ENCODE measurements at places on chromosomes 3 and 15. TPM values are rescaled to one million over a fixed set of nuclear protein-coding genes. Genes with fewer than 3 reads are reported as not detected.

GRIP2 gene
- total RNA-seq: 3.1 TPM

CCDC50 gene
- 68.4 TPM for total RNA-seq

CTXN2 gene
- not detected for total RNA-seq

GP9 gene
- not detected for total RNA-seq

DNA sequence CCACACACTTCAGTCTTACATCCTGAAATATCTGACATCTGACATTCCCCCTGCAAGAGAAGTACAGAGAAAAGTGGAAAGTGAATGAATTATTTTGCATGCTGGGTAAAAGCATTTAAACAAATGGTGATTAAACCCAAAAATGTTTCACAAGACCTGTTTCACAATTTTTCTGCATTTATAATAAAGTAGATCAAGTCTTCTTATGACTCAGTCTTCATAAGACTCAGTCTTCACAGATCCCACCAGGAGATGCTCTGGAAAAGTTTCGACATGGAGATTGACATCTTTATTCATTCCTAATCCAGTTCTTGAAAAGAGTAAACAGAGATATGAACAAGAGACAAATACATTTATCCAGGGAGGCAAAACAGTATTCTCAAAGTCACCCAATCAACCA lies 13.2 kb upstream of the EDC3 start:
- no peak for DNase-seq

- DNase-seq: no peak
Measured at GRCh38 chr3:196135693-196136639, 54.1 kb upstream of the TFRC start.

DNA sequence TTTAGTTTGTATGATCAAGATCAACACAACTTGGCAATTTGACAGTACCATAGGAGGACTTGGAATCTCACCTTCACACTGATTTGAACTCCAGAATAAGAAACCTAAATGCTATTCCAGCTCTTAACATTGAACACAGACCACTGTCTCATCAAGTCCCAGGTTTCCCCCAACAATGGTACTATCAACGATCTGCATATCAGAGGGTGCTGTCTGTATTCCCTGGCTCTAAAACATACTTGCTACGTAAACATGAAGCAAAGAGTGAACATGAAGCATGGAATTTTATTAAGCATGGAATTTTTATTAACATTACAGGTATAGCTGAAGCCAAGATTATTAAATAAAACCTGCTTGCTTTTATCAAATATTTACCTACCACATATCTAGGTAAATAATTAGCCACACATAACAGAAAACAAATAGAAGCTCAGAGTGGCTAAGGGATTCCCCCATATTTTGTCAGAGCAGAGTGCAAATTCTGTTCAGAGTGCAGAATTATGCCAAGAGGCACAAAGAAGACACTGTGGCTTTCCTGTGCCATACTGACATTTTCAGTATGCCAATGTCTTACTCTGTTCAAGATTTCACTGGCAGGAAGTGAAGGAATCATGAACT lies 22.2 kb upstream of the RIOX2 start:
- no peak for DNase-seq

- no peak for DNase-seq
Measured at GRCh38 chr15:74202452-74203401, at the start of gene STRA6. Gene STRA6 (minus strand): TSS chr15:74202787. CDS start chr15:74202267, 520 bp downstream.

- DNase-seq: no peak
Measured at GRCh38 chr3:189776149-189776824, 145.1 kb downstream of the TP63 start.

DNA sequence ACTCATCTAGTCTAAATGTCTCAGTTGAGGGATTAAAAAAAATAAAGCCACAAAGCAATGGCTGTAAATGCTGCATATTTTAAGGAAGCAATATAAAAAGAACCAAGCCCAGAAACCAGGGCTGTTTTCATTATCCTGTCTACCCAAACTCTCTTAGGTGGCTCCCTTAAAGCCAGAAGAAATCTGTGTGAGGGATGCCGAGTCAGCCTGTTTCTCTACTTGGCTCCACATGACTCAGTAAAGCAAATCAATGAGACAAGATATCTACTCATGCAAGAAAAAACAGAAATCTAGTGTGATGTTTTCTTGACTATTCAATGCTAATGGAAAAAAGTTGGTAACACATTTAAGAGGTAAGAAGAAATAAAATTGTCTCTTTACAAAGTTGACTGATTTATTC lies 296.2 kb downstream of the ZBTB20 start:
- DNase-seq: no peak

- DNase-seq: no peak
Measured at GRCh38 chr15:101637516-101637915, 14.7 kb downstream of the TM2D3 start.

DNA sequence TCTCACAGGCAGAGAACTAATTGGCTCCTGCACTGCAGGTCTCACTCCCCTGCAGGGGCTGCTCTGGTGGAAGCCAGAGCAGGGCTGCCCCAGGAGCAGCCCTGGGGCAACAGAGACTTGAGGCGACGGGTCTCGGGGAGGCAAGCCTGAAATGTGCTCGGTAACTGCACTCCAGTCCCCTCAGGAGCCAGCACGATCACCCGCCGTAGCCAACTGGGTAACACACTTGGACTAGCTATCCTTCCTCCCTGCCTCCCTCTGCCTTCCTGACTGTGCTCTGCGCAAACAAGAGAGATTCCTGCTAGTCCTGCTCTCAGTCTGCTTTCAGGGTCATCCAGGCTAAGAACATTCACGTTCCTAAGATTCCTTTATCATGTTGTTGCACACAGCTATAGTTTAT lies 140.7 kb upstream of the NSMCE3 start:
- no peak for DNase-seq

GRCh38 chr3:129357616-129358015 lies 70.8 kb downstream of the EFCAB12 start:
- no peak for DNase-seq

DNA sequence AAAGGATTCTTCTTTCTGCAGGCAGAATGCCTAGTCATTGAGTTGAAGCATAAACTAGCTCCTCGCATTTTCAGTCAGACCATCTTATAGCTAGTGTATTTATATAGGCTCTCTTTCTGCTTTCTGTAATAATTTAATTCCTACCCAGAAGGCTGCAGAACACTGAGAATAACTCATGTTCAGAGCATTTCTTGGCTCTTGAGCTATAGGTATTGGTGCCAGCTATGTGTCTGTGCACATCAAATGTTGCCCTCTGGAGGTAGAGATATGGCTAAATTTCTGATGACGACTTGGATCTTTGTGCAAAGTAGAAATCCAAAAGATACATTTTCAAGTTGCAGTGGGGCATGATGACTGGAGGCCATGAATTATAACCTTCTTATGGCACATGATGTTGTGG lies 336.2 kb upstream of the TPM1 start:
- no peak for DNase-seq

DNA sequence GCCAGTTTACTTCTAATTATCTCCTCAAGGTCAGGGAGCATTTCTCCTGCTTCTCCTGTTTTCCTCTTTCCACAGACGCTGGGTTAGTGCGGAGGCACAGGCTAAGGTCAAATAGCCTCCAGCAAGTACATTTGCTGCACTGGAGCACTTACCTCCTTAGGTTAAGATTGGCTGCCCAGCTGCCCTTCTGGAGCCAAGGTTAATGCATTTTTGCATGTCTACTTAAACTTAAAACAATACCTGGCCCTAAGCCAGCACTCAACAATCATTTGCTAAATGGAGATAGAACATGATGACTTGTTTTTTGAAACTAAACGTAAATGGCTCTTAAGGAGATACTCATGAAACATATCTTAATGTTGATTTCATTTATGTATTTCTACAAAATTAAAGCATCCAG lies 83.5 kb downstream of the SSR3 start:
- DNase-seq: no peak

GRCh38 chr15:25402342-25402741 lies 36.5 kb downstream of the UBE3A start:
- DNase-seq: no peak

- no peak for DNase-seq
Measured at GRCh38 chr15:78509726-78510312, 2.4 kb downstream of the HYKK start.

DNA sequence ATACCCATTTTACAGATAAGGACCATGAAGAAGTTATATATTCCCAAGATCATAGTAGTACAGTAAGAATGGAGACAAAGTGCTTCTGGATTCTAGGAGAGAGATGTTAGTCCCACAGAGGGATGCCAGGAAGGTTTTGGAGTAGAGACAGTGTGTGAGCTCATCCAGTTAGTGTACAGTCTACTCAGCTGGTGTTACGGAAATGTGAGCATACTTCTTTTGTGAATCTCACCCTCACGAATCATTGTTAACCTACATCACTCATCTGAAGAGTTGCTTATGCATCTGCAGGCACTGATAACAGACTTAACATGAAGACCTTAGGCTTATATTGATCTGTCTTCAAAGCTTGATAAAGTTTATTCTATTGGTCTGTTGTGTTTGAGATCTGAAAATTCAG lies 106.6 kb upstream of the PTPRG start:
- DNase-seq: no peak

GRCh38 chr15:84908564-84908963 lies 24.1 kb downstream of the SLC28A1 start:
- no peak for DNase-seq

- no peak for DNase-seq
Measured at GRCh38 chr3:52469001-52469400, 13.6 kb downstream of the NISCH start.

GRCh38 chr3:71907996-71908395 lies 123.0 kb upstream of the PROK2 start:
- DNase-seq: peak; percentile 22

DNA sequence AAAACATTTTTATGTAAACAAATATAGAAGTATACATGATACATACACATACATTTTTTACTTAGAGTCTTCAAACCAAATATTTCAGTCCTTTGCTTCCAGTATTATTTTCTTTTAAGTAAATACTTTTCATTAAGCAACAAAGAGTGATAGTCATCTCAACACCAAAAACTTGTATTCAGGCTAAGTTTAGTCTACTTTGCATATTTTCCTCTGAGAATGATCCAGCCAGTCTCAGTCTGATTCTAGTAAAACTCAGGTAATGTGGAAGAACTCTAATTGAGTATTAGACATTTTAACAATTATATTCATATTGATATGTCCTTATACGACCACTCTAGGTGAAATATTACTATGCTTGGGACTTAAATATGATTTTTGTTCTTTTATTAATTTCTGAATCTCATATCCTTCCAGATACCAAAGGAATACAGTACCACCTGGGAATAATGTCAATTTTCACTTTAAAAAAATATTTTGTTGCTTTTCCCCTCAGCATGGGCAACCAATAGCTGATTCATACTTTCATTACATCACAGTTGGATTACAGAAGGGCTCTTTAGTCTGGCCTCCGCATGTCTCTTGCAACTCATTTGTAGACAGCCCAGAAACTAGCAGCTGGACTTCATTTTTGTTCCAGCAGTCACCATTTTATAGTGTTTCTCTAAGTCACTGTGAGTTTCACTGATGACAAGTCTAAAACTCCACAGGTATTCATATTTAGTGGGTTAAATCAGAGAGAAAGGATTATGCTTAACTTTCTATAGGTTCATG lies 390.4 kb downstream of the ZBTB20 start:
- DNase-seq: no peak

DNA sequence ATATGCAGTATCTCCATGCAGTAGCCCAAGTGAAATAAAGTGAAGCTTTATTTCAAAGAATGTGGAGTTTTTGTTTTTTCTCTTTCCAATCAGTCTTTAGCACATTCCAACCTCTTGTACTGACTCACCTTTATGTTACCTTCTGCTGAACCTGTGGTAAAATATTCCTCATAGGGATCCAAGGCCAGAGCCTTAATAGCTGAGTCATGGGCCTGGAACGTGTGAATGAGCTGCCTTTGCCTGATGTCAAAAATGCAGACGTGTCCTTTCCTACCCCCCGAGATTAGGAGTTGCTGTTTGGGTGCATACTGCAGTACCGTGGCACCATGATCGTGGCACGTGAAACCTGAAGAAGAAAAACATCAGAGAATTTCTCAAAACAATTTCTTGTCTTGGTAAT lies 108.5 kb downstream of the GLDN start:
- DNase-seq: no peak

DNA sequence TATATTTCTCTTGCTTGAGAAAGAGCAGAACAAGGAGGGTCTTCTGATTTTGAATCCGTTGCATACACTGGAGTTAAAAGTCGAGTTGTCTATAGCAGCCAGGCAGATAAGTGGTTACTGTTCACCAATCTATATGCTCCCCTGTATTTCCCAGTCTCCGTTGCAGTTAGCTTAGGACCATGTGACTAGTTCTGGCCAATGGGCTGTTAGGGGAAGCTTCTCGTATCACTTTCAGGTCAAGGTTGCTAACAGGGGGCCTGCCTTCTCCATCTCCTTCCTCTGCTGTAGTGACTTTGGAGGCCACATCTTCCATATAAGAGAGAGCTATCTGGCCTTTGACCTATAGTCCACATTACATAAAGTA lies 188.5 kb upstream of the KBTBD8 start:
- DNase-seq: no peak

GRCh38 chr3:109325657-109326056 lies 9.3 kb upstream of the DPPA2 start:
- DNase-seq: no peak

GRCh38 chr3:120850381-120851295 lies 57.4 kb upstream of the STXBP5L start:
- no peak for DNase-seq

GRCh38 chr15:69482686-69483256 lies 30.2 kb downstream of the RPLP1 start:
- DNase-seq: no peak

GRCh38 chr3:127953091-127954035 lies 38.3 kb downstream of the KBTBD12 start:
- DNase-seq: no peak

DNA sequence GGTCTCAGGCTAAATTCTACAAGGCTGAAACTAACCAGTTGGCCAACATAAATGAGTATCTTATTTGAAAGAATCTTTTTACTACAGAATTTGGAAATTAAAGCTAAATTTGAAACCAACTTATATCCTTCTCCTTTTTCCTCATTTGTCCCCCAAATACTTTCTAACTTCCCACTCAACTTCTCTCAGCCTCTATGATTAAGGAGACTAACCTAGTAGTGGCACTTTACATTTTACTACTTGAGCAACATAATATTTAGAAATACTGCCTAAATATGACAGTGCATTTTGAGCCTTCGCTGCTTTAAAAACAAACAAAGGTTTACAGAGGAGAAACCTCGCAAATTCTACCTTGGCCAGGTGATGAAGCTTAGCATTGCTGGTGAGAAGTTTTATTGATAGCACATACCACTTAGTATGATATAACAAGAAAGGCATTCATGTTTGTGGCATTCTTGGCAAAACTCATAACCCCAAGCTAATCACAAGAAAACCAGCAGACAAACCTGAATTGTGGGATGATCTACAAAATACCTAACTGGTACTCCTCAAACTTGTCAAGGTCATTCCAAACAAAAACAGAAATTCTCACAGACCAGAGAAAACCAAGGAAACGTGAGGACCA lies 432.1 kb upstream of the CFAP20DC start:
- no peak for DNase-seq

- DNase-seq: no peak
Measured at GRCh38 chr15:57333487-57333886, 42.8 kb upstream of the CGNL1 start.

- no peak for DNase-seq
Measured at GRCh38 chr3:187445356-187445755, 77.2 kb downstream of the RTP4 start.
